Endothelial cell (in vitro differentiated cells): ENCODE measurements at places on chromosomes 5 and 9. TPM values are rescaled to one million over a fixed set of nuclear protein-coding genes. Genes with fewer than 3 reads are reported as not detected.

GRCh38 chr9:107237873-107238272 is 45.2 kb upstream of the RAD23B start:
- no peaks in the 10 kb centered on the region for H3K4me1 ChIP-seq
- no peaks in the 10 kb centered on the region for H3K36me3 ChIP-seq
- no peaks in the 10 kb centered on the region for H3K27me3 ChIP-seq
- no peak overlapping the region for H3K27ac ChIP-seq

The PCDHGB7 gene
- total RNA-seq, result 45.2 TPM

DNA sequence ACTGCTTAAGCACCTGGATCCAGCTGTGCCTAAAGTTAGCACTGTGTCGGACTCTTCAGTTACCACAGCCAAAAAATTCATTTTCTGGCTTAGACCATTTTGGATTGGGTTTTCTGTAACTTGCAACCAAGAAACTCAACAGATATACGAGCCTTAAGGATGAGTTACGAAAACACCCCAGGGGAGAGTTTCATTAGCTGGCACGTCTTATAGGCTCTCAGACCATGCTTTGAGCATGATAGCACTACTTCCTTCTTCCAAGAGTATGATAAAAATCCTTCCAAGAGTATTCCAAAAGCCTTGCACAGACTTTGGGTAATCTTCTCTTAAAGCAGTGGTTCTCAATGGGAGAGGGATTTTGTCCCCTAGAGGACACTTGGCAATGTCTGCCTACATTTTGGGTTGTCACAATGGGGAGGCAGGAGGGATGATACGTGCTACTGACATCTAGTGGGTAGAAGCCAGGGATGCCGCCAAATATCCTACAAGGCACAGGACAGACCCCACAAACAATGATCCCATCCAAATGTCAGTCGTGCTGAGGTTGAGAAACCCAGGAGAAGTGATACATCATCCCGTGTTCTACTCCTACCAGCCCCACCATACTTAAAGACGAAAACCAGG is 64.8 kb downstream of the SMIM23 start:
- peaks cover 15% of the 10 kb centered on the region for H3K36me3 ChIP-seq
- DNase-seq, result peak; percentile 28
- no peak overlapping the region for H3K27ac ChIP-seq

- peak overlapping the region; percentile 65 for H3K4me3 ChIP-seq
- no peak for DNase-seq
- H3K27ac ChIP-seq, result no peak overlapping the region
- H3K36me3 ChIP-seq, result no peaks in the 10 kb centered on the region
- peaks cover 16% of the 10 kb centered on the region for H3K4me1 ChIP-seq
- H3K27me3 ChIP-seq, result peaks cover 5% of the 10 kb centered on the region
Observed at GRCh38 chr9:134328341-134328840, 2.1 kb downstream of the RXRA start.

- no peak for DNase-seq
- peaks cover 3% of the 10 kb centered on the region for H3K27me3 ChIP-seq
- H3K4me1 ChIP-seq, result no peaks in the 10 kb centered on the region
- H3K4me3 ChIP-seq, result no peak overlapping the region
Observed at GRCh38 chr5:143980506-143980905, 168.5 kb downstream of the HMHB1 start.

DNA sequence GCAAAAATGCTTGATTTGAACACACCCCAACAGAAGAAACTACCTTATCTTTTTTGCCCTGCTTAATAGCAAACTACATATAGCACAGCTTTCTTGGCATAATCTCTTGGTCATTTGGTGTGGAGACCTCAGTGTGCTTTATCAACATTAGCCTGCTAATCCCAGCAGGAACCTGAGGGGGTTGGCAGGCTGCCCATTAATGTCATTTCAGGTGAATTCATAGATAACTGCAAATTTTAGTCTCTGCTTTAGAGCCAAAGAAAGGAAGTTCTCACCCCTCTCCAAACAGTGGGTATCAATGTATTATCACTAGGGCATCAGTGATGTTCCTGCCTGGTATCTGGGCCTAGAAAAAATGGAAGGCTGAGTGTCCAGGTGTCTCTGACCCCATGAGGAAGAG is 489.0 kb downstream of the NTRK2 start:
- no peak for DNase-seq
- no peak overlapping the region for H3K27ac ChIP-seq
- no peak overlapping the region for H3K4me3 ChIP-seq
- H3K27me3 ChIP-seq, result peaks cover 2% of the 10 kb centered on the region
- no peaks in the 10 kb centered on the region for H3K4me1 ChIP-seq
- H3K36me3 ChIP-seq, result no peaks in the 10 kb centered on the region

DNA sequence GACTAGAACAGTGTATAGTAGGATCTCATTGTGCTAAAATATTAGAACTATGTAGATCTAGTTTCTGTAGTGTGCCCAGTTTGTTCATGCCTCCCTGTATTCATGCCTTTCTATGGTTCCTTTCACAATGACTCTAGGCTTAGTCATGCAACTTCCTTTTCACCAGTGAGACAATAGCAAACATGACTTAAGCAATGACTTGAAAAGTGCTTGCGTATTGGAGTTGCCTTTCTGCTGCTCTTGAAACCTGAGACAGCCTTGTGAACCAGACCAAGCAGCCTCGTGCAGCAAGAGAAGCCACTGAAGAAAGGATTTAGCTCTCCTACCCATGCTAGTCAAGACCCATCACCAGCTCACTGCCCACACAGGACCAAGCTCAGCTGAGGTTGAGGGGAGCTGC is 294.5 kb upstream of the TAS2R1 start:
- no peaks in the 10 kb centered on the region for H3K36me3 ChIP-seq
- DNase-seq, result no peak
- H3K27me3 ChIP-seq, result no peaks in the 10 kb centered on the region

The PCDHB8 gene
- total RNA-seq, result 9.2 TPM

DNA sequence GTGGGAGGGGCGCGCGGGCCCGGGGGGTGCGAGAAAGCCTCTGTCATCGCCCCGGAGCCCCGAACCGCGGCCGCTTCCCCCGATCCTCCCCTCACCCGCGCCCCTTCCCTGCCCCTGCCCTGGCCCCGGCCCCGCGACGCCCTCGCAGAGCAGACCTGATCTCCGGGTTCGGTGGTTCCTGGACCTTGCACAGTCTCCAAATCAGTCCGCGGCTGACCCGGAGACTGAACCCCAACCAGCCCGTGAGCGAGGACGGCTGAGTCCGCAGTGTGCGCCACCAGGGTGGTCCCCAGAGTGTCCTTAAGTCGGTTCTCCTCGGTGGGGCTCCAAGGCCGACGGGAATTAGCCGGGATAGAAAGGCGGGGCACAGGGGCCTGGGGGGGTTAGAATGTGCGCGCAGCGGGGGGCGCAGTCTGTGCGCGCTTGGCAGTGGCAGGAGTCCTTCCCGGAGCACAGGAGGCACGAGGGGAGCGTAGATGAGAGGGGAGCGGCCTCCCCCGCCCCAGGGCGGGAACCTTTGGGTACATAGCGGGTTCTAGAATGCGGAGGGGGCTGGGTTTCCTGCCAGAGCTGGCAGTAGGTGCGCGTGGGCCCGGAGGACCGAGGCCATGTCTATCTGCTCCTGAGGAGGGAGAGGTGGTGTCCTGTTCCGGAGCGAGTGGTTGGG is 779 bp downstream of the PKN3 start:
- no peaks in the 10 kb centered on the region for H3K36me3 ChIP-seq
- H3K4me3 ChIP-seq, result peak overlapping the region; percentile 88
- H3K4me1 ChIP-seq, result no peaks in the 10 kb centered on the region
- no peak overlapping the region for H3K27ac ChIP-seq

The SPINK7 gene
- not detected for total RNA-seq

DNA sequence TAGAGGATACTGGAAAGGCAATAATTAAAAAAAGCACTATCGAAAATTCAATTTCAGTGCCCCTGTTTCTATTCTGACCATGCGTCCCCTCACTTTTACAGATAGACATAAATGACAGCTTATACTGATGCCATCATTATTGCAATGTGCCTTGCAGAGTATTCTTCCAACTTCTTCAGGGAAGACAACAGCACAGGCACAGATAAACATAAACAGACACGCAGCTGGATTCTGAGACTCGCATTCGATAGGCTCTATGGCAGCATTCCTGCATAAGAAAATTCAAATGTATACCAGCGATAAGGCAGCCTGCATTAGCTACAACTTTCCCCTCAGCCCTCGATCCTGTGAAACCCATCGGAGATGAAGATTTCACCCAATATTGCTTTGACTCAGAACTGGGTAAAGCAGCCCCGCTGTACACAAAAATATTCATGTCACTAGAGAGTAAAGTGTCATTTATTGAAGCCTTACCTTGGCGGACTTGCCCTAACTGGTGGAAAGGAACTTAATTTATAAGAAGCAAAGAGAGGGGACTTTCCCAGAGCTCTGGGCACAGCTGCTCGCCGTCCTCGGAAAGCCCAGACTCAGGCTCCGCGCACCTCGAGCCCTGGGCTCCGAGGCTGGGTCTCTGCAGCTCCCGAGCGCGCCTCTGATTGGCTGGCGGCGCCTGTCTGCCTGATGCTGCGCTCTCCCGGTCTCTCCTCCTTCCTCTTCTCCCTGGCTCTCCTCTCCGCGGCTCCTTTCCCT is at the start of gene CDH18:
CDH18 (minus strand) TSS at position 589 of the 750 bp plus-strand sequence. CDS start 149,214 bp downstream, outside the sequence.
- peak; percentile 69 for DNase-seq
- H3K27ac ChIP-seq, result no peak within 1 kb of the TSS
- H3K4me3 ChIP-seq, result peak within 1 kb of the TSS; percentile 65
- H3K36me3 ChIP-seq, result no peaks in the 10 kb centered on the region
- H3K4me1 ChIP-seq, result peaks cover 5% of the 10 kb centered on the region
- H3K27me3 ChIP-seq, result no peaks in the 10 kb centered on the region

The DNAJB5 gene
- total RNA-seq, result 20.4 TPM

The OBP2B gene
- total RNA-seq, result not detected

GRCh38 chr9:69421908-69422801 is 97.1 kb downstream of the ENTREP1 start:
- no peak overlapping the region for H3K4me3 ChIP-seq
- no peaks in the 10 kb centered on the region for H3K36me3 ChIP-seq
- H3K27ac ChIP-seq, result no peak overlapping the region
- peak; percentile 53 for DNase-seq

- H3K27ac ChIP-seq, result no peak overlapping the region
- H3K36me3 ChIP-seq, result peaks cover 2% of the 10 kb centered on the region
- peaks cover 13% of the 10 kb centered on the region for H3K4me1 ChIP-seq
- H3K27me3 ChIP-seq, result peaks cover 4% of the 10 kb centered on the region
- no peak for DNase-seq
- H3K4me3 ChIP-seq, result no peak overlapping the region
Observed at GRCh38 chr5:134103397-134103796, 11.1 kb upstream of the TCF7 start.

The NOTCH1 gene
- total RNA-seq, result 312 TPM

The HSD17B4 gene
- total RNA-seq, result 160 TPM

The FREM1 gene
- total RNA-seq, result 2.9 TPM

The SPATA6L gene
- total RNA-seq, result 6.7 TPM

- H3K27ac ChIP-seq, result no peak overlapping the region
- H3K4me3 ChIP-seq, result no peak overlapping the region
- H3K4me1 ChIP-seq, result no peaks in the 10 kb centered on the region
- no peak for DNase-seq
- no peaks in the 10 kb centered on the region for H3K36me3 ChIP-seq
Observed at GRCh38 chr9:96320749-96321280, 18.8 kb upstream of the HSD17B3 start.

- H3K27me3 ChIP-seq, result peaks cover 2% of the 10 kb centered on the region
- no peak for DNase-seq
- peaks cover 14% of the 10 kb centered on the region for H3K4me1 ChIP-seq
- H3K4me3 ChIP-seq, result no peak overlapping the region
- H3K36me3 ChIP-seq, result peaks cover 6% of the 10 kb centered on the region
Observed at GRCh38 chr9:112188884-112189283, 13.8 kb upstream of the SUSD1 start.

GRCh38 chr9:133709691-133710571 is 28.2 kb downstream of the SARDH start:
- DNase-seq, result no peak
- H3K27ac ChIP-seq, result no peak overlapping the region
- H3K4me3 ChIP-seq, result no peak overlapping the region
- peaks cover 11% of the 10 kb centered on the region for H3K27me3 ChIP-seq
- no peaks in the 10 kb centered on the region for H3K36me3 ChIP-seq

The GKAP1 gene
- total RNA-seq, result 3.5 TPM

The PIGO gene
- 20.3 TPM for total RNA-seq
